ENCODE measurements at places on chromosomes 1 and 21.

- no peak for DNase-seq
These were observed 27.9 kb upstream of the TTF2 start for GRCh38 chr1:117032266-117032665.

GRCh38 chr1:72037745-72038343 is 244.5 kb downstream of the NEGR1 start:
- DNase-seq = no peak

GRCh38 chr1:36381405-36381804 is 4.3 kb downstream of the STK40 start:
- no peak for DNase-seq

- DNase-seq = no peak
These were observed 78.8 kb downstream of the FAM78B start for GRCh38 chr1:166087734-166088571.

- DNase-seq = no peak
These were observed 1.2 kb upstream of the LPGAT1 start for GRCh38 chr1:211831558-211832323.

DNA sequence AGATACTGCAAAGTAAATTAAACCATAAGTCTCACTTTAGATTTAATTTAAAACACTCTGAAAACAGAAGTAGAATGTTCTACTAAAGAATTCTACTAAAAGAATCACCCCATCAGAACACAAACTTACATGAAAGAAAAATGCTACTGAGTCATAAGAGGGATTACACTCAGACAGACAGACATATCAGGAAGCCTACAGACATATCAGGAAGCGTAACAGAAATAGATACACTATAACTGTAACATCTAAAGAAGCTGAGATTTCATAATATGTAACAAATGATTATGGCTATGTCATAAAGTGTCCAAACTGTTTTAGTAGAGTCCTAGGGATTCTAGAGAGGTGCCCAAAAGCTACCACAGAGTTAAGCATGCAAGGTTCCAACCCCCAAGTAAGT is 23.9 kb downstream of the FOXJ3 start:
- DNase-seq = no peak

GRCh38 chr1:14242123-14242522 is 356.4 kb upstream of the KAZN start:
- no peak for DNase-seq

DNA sequence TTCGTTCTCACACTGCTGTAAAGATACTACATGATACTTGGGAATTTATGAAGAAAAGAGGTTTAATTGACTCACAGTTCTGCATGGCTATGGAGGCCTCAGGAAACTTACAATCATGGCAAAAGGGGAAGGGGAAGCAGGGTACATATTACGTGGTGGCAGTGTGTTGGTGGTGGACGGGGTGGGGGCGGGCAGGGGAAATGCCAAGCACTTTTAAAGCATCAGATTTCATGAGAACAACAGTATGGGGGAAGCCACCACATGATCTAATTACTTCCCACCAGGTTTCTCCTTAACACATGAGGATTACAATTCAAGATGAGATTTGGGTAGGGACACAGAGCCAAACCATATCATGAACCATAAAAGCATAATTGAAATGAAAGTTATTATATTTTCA is 88.5 kb downstream of the UBE2U start:
- DNase-seq = no peak

GRCh38 chr1:38507563-38507962 is 352.0 kb downstream of the RRAGC start:
- DNase-seq = no peak

DNA sequence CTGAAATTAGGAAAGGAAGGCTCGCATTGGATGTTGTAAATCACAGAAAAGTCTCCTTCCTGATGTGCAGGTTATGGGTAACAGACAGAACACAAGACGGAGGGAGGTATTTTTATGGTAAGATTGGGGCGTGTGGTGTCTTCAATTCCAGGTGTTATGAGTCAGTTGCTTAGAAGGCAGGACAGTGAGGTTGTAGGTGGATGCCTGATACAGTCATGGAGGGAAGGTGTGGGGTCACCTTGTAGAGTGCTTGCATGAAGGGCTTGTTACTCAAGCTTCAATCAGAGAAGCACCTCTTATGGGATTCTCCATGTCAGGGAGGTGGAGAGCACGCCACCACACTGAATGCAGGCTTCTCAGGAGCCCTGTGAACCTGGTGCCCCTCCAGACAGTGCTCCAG is 63.1 kb downstream of the C1orf21 start:
- no peak for DNase-seq

DNA sequence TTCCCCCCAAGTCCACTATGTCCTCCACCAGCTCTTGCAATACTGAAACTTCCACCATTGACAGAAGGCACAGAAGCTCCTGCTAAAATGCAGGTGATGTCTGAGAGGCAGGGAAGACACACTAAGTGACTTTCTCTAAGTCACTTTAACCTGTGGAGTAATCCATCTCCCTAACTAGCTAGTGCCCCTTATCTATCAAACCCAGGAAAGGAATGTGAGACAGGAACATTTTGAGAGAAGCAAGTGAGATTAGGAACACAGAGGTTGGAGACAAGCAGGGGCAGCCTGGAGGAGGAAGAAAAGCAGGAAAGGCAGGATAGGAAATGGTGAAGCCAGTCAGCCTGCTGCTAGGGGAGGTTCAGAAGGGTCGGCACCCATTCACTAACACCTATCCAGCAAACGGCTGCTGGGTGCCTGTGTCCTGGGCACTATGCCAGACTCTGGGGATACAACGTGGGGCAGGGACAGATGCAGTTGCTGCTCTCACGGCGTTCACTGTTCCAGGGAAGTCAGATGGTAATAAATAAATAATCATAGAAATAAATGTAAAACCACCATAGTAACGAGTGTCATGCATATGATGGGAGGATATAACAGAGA is 7.0 kb downstream of the GPA33 start:
- DNase-seq = no peak

- no peak for DNase-seq
These were observed 207.3 kb downstream of the NRIP1 start for GRCh38 chr21:14857529-14857928.

DNA sequence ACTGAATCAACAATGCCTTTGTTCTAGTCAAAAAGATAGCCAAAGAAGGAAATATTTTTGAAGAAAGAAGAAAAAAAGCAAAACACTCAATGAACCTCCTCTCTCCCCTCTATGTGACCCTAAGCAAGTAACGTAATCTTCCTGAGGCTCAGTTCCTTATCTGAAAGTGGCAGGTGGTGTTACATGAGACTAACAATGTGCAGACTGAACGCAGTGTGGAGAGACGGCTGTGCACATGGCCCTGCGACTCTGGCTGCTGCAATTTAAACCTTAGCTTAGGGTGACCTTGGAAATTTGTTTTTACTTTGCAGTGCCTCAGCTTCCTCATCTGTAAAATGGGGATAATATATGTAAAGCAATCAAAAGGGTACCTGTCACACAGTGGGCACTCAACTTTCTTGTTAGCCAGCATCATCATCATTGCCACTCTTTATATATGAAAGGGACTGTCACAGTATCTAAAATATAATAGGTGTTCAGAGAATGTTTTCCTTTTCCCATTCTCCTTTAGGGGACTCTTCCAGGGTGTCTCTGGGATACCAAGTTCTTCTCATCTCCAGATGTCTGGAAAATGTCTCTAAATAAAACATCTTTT is 100.1 kb upstream of the JUN start:
- DNase-seq = no peak

- no peak for DNase-seq
These were observed 13.9 kb downstream of the ASH1L start for GRCh38 chr1:155548706-155549105.

GRCh38 chr1:22018583-22019559 is 17.4 kb downstream of the CELA3A start:
- peak; percentile 40 for DNase-seq

DNA sequence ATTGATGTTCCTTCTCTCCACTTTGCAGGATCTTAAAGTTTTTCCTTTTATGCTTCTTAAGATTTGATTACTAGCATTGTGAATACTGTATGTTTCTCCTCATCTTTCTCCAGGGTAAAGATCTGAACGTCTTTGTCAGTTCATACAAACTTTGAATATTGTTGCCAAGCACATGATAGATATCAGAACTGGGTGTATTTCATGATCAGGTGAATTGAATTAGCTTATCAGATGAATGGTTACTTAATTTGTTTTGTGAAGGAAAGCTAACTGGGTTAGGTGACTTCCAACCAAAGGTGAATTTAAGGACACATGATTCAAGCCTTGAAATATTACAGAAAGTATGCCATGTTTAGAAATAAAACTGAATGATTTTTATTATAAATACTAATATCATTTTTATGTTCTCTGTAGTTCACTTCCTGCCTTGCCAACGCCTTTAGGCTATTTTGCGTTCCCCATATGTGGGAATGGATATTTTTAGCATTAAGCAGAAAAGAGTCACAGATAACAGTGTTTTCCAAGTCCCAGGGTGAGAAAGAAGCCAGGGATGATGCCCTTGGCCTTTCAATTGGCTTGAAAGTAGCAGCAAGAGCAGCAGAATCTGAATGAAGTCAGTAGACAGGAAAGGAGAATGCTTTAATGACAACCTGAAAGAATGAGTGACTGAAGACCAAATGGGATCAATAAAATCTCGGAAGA is 752.1 kb downstream of the NCAM2 start:
- no peak for DNase-seq

GRCh38 chr1:220750131-220750515 is 2.0 kb downstream of the MTARC2 start:
- DNase-seq = no peak

DNA sequence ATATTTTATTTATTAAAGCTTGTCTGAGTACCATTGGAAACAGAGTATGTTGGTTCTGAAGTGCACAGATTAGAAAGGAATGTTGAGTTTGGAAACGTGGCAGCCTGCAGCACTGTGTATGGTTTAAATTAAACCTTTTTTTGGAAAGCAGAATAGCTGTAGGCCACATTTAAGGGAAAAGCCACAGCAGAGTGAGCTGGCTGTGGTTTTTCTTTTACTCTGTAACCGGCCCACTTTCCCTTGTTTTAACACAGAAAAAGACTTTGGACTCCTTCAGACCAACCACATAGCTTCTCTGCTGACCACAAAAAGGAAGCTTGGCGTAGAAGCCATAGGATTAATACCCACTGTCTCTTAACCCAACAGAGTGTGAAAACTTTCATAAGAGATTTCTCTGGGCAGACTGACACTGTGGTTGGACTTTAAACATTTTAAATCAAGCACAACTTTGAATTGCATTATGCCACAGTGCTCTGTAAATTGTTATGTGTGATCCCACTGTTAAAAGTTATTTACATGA is 75.2 kb downstream of the NFIA start:
- DNase-seq = no peak

DNA sequence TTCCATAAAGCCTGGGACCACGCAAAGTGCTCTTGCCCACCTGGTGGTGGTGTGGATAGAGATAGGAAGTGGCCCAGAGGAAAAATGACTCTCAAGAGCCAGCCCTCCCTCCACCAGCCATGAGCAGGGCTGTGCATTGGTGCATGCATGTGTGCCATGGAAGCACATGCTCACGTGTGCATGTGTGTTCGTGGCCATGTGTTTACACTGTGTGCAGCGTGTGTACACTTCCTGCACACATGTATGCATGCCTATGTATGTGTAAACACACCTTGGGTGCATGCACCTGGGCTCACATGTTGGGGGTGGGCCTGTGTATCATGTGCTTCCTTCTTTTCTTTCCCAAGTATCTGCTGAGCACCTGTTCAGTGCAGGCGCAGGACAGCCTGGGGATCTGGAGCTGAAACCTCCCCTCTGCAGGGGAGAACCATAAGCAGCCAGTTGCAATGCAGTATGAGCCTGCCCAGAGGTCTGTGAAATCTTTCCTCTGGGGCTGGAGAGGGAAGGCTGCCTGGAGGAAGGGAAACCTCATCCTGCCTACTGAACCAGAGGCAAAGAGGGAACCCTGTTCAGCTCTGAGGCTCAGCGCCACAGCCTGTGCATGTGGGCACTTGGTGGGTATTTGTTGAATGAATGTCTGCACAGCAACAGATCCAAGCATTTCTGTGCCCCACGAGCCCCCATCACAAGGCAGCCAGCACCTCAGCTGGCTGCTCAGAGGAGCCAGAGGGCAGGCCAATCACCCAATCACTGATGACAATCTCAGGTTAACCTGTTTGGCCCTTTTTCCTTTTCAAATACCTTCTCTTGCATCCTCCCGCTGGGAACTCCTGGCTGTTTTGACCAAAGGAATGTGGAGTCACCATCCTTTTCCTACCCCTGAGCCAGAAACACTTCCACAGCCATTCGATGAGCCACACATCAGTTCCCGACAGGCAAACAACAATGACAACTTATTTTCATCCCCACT is 327.0 kb downstream of the NPHP4 start:
- DNase-seq = no peak

DNA sequence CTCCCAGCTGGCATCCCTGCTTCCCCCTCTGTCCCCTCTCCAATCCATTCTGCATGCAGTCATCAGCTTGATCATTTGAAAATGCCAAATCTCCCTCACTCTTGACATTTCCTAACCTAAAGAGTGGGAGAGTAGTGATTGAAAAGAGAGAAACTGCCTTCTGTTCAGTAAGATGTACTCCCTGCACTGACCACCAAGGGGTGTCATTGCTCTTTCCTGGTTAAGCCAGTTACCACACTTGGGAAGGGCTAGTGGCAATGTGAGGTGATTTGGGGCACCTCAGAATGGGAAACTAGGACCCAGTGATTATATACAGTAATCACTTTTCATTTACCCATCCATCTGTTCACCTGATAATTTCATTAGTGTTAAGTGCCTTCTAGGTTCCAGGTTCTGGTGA is 6.9 kb upstream of the TMEM269 start:
- DNase-seq = no peak

- no peak for DNase-seq
These were observed 114.8 kb downstream of the CNIH3 start for GRCh38 chr1:224730965-224731364.

DNA sequence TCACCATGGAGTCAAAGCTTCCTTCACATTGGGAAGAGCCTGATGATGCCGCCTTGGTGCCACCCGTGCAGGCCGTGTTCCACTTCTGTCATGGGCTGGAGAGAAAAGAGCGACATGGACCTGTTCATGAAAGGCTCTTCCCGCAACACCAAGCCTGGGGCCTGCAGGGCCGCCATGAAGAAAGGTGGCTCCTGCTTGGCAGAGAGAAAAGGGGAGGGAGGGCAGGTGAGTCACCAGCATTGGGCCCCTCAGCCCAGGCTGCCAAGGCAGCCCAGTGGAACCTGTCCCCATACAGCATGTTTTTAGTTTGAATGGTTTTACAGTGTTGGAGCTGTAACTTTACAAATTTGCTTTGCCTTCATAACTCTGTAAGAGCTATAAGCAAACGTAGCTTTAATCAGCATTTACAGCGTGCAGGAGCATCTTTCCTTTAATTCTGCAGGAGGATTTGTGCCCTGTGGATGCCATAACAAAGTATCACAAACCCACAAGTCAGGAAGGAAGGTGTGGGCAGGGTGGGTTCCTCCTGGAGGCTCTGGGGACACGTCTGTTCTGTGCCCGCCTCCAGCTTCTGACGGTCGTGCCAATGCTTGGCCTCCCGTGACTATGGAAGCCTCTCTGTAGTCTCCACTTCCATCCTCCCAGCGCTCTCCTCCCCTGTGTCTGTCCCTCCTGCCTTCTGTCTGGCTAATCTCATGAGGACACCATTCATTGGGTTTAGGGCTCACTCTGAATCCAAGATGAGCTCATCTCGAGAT is 49.1 kb downstream of the RIPK4 start:
- DNase-seq = no peak

Data from T-helper 2 cell (primary cell).